Kasumi-1 (cell line): ENCODE measurements at places on chromosomes 12 and 14.

- DNase-seq = no peak
These were observed 112.6 kb downstream of the RBM19 start for GRCh38 chr12:113853491-113853890.

DNA sequence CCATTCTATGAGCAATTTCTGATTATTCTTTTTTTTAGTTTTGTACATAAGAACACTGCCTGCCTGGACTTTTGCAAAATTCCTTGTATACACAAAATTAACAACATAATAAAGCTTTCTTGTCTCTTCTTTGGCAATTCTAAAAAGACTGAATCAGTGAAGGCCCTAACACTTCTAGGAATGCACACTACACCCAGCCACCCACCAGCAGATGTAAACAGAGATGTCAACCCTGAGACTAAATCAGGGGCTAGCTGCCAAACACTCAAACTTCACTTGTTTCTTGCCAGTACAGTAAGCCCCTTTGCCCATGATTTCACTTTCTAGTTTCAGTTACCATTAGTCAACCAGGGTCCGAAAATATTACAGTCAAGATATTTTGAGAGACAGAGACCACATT is 15.5 kb downstream of the DCAF5 start:
- DNase-seq = no peak

GRCh38 chr14:24051789-24052655 is at the start of gene CARMIL3:
TSS of gene CARMIL3 (plus strand) at chr14:24052009. CDS start at chr14:24052154, 145 bp downstream.
- DNase-seq = peak; percentile 32

- DNase-seq = no peak
These were observed 72.9 kb upstream of the DYNC1H1 start for GRCh38 chr14:101891471-101891870.

DNA sequence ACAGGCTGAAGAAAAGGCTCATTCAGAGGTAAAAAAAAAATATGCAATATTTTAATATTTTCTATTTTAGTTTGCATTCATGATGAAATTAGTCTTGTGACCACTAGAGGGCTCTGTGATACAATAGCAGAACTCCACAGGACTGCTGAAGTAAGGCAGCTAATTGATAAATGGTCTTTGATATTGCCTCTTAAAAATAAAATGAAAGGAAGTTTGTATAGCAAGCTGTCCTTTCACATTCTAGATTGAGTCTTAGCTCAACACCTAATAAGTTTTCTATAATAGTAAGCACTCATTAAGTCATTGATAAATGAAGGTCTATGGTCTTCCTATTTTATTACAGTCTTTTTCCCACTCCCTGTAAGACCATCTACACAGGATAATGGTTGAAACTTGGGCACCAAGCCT is 315.7 kb downstream of the NAV3 start:
- DNase-seq = peak; percentile 39
